ENCODE measurements at places on chromosomes 1 and 21. TPM values are rescaled to one million over a fixed set of nuclear protein-coding genes. Genes with fewer than 3 reads are reported as not detected.

APH1A gene
- 92.4 TPM for total RNA-seq

C1orf216 gene
- total RNA-seq: 12.5 TPM

CGN gene
- total RNA-seq: under 0.01 TPM

KRTAP10-8 gene
- total RNA-seq: not detected

PTGER3 gene
- 0.51 TPM for total RNA-seq

FMN2 gene
- 0.26 TPM for total RNA-seq

ARHGEF16 gene
- total RNA-seq: 0.23 TPM

TARDBP gene
- total RNA-seq: 36.3 TPM

C1orf105 gene
- total RNA-seq: not detected

FAM110D gene
- total RNA-seq: not detected

CLDN14 gene
- total RNA-seq: not detected

S1PR1 gene
- 3.5 TPM for total RNA-seq

CRNN gene
- not detected for total RNA-seq

FAM72C gene
- total RNA-seq: 0.09 TPM

OR2L3 gene
- not detected for total RNA-seq

CA14 gene
- total RNA-seq: not detected

BATF3 gene
- total RNA-seq: 2.1 TPM

KRTAP23-1 gene
- total RNA-seq: not detected

NUP210L gene
- total RNA-seq: not detected

DYRK1A gene
- 23.6 TPM for total RNA-seq

BGLAP gene
- total RNA-seq: not detected

GJA5 gene
- not detected for total RNA-seq

ABCG1 gene
- 1.6 TPM for total RNA-seq

ENSA gene
- 34.6 TPM for total RNA-seq

FGR gene
- total RNA-seq: not detected

ALPL gene
- total RNA-seq: 4.0 TPM

LCE1F gene
- total RNA-seq: not detected

FCRL4 gene
- total RNA-seq: not detected

SGIP1 gene
- total RNA-seq: under 0.01 TPM

LORICRIN gene
- total RNA-seq: not detected

WDR77 gene
- 24.3 TPM for total RNA-seq

WDR64 gene
- not detected for total RNA-seq

F13B gene
- total RNA-seq: not detected

NEK7 gene
- total RNA-seq: 193 TPM

RPS27 gene
- 4,128 TPM for total RNA-seq

RGS18 gene
- not detected for total RNA-seq

LCE1E gene
- total RNA-seq: not detected
